ENCODE measurements at places on chromosomes 3 and 15.

DNA sequence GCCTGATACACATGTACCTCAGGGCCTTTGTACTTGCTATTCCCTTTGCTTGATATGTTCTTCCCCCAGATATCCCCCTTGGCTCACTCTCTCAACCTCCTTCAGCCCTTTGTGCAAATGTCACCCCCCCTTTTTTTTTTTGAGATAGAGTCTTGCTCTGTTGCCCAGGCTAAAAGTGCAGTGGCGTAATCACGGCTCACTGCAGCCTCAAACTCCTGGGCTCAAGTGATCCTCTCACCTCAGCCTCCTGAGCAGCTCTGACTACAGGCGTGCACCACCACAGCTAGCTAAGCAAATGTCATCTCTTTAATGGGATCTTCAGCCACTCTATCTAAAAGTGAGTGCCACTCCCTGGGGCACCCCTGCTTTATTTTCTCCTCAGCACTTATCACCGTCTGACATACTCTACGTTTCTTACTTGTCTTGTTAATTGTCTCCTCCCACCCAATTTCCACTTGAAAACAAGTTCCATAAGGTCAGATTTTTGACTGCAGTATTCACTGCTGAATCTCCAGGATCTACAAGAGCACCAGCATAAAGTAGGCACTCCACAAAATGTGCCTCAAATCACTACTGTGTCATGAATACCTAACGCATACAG is 14.6 kb downstream of the IP6K2 start:
- DNase-seq = no peak

GRCh38 chr3:70989174-70989573 is 594.4 kb downstream of the FOXP1 start:
- DNase-seq = no peak

GRCh38 chr3:57078635-57079473 is 18.4 kb downstream of the SPATA12 start:
- DNase-seq = no peak

DNA sequence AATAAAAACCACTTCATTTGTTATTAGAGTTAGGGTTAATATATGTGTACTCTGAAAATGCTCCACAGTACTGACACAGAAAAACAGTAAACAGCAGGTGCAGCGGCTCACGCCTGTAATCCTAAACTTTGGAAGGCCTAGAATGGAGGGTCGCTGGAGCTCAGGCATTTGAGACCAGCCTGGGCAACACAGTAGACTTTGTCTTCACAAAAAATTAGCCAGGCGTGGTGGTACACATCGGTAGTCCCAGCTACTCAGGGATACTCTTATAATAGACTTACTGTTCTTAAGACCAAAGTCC is 40.3 kb downstream of the UACA start:
- DNase-seq = no peak

- no peak for DNase-seq
Measured at GRCh38 chr15:75891895-75892294, 11.8 kb upstream of the FBXO22 start.

DNA sequence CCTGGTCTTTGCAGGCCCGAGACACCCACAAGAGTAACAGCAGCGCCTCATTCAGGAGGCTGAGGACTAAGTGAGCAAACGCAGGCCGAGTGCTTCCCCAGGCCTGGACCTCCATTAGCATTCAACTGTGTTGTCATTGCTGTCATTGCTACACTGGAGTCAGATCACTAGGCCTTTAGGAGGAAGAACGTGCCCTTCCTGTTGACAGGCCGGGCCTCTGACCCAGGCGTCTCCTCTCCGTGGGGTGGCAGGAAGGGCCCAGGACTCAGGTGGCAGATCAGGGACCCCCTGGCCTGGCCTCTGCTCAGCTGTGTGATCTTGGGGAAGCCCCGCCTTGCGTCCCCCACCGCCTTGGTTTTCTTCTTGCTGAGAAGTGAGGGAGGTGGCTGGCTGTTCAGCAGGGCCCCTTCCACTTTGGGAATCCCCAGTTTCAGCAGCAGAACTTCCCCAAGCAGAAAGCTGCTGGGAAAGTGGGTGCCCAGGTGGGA is 19.1 kb downstream of the ZDHHC19 start:
- DNase-seq = no peak

DNA sequence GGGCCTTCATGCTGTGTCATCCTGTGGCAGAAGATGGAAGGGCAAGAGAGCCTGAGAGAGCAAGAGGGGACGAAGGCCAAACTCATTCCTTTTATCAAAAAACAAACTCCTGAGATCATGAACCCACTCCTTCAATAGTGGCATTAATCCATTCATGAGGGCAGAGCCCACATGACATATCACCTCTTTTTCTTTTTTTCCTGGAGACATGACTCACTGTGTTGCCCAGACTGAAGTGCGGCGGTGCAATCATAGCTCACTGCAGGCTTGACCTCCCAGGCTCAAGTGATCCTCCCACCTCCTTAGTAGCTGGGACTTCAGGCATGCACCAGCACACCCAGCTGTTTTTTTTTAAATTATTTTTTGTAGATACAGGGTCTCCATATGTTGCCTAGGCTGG is 92.0 kb upstream of the RNU6-1 start:
- no peak for DNase-seq

DNA sequence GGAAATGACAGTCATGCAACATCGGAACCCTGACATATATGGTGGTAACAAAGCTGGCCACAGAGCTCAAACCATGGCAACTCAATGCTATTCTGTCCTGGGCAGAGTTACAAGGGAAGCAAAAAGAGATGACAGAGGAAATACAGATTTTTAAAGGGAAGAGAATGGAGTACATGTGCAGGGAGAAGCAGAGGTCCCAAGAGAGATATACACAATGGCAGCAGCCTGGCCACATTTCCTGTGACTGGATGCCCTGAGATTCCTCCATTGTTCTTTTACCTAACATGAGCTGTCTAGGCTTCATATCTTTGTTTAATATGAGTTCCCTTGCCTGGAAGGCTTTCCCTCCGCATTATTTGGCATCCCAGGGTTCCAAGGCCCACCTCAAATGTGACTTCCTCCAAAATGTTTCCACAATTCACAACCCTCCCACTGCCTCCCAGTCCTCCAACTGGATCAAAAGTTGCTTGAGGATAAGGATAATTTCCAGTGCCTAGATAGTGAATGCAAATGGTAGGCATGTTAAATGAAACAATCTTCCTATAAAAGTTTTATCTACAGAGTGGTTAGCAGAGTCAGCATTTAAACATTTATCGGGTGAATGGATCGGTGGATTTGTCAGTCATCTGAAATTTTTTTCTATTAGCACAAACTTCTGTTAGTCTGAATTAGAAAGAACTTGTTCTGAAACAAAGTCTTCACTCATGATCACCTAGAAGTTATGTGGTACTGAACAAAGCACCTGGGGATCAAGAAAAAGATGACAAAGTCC is 86.2 kb downstream of the DHX30 start:
- no peak for DNase-seq

DNA sequence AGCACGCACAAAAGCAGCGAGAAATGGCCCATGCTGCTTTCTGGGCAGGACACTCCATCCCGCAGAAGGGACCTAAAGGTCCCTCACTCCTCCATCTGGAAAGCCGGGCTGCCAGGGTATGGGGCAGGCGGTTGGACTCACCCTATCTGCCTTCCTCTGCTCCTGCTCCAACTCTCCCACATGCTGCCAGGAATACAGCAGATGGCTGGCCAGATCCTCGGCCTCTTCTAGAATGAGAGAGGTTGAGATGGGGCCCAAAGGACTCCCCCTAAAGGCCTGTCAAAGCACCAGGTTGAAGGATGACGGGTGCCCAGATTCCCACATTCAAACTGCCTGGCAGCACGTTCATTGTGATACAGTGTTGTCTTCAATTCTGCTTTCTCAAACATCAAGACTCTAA is 85.1 kb upstream of the C2CD4B start:
- DNase-seq = no peak

GRCh38 chr15:96462768-96463750 is 132.6 kb downstream of the NR2F2 start:
- DNase-seq = no peak

GRCh38 chr3:12179441-12179840 is 20.7 kb upstream of the TIMP4 start:
- DNase-seq = no peak

DNA sequence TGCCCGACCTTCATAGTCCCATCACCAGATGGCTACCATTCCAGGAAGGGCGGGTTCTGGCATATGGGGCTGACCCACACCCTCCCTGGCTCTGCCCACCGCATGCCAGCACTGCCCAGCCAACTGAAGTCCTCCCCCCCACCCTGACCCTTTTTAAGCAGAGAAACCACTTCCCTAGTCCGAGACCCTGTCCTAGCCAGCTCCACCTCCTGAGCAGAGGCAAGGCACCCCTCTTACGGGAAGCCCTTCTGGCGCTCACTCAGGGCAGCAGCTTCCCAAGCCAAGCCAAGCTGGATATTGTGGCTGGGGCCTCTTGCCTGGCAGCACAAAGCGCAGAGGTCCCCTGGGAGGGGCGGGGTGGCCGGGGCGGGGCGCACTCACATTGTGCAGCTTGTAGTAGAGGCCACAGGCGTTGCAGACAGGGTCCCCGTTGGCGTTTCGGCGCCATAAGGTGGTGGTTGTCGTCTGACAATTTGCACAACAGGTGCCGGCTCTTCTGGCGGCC is 11.5 kb downstream of the GATA2 start:
- DNase-seq = no peak

DNA sequence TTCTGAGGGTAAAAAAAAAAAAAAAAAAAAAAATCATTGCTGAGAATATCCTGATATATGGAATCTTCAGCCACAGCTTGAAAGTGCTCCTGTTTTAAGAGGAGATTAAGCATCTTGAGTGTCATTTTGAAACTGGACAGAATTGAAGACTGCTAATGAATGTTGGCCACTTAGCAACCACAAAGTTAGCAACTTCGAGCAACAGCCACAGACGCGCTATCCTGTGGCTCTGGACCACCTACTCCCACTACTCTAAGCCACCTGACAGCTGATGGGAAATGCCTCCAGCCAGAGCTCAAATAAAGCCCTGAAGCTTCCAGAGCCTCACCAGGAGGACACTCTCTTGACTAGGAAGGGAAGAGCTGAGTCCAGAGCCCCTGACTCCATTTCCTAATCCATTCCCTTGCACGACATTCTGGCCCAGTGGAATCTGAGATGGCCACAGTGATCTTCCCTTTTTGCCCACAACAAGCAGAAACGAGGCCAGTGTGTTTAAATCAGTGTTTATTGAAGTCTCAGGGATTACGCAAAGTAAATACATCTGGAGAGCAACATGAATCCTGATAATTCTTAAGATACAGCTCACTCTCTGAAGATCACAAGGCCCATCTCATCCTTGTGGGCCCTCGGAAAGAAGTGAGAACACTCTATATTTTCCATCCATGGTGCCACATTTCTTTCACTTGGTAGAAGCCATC is 58.6 kb downstream of the TMEM212 start:
- DNase-seq = no peak

- DNase-seq = no peak
Measured at GRCh38 chr3:99012051-99012450, 110.6 kb upstream of the DCBLD2 start.

DNA sequence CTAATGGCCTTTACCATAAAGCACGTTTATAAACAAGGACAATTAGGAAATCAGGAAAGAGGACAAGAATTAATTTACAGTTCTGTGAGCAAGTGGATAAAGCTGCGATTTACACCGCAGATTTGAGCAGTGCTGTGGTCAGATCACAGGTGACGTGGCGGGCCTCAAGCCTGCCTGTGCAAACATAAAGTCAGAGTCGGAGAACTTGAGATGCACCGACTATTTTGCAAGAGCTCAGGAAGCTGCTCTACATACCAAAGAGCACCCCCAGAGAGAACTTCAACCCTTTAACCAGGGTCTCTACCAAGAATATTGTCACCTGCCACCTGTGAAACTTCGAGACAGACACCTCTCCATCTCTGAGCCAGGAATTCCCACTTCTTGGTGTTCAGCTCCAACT is 35.7 kb downstream of the MECOM start:
- DNase-seq = no peak

- DNase-seq = no peak
Measured at GRCh38 chr3:5232570-5232969, 45.1 kb downstream of the EDEM1 start.

DNA sequence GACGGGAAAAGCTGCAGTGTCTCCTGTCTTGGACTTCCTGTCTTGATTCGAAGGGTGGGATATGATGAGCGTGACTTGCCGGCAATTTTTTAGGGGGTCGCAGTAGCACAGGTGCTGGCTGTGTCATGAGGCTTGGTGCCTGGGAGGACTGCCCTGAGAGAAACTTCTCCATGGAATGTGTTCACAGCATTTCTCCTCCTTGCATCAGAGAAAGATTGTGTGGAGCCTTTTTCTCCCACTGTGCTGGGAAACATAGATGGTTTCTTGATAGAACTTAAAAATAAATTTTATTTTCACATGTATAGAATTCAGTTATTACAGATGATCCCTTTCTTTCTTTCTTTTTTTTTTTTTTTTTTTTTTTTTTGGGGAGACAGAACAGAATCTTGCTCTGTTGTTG is 121.4 kb downstream of the KLHL25 start:
- DNase-seq = no peak

GRCh38 chr3:188262913-188263683 is 109.1 kb downstream of the LPP start:
- DNase-seq = no peak

GRCh38 chr15:96948981-96949380 is 618.5 kb downstream of the NR2F2 start:
- DNase-seq = no peak

GRCh38 chr3:167032267-167032876 is 347.7 kb downstream of the ZBBX start:
- DNase-seq = no peak

GRCh38 chr3:9398700-9399336 is 1.4 kb downstream of the SETD5 start:
- no peak for DNase-seq

DNA sequence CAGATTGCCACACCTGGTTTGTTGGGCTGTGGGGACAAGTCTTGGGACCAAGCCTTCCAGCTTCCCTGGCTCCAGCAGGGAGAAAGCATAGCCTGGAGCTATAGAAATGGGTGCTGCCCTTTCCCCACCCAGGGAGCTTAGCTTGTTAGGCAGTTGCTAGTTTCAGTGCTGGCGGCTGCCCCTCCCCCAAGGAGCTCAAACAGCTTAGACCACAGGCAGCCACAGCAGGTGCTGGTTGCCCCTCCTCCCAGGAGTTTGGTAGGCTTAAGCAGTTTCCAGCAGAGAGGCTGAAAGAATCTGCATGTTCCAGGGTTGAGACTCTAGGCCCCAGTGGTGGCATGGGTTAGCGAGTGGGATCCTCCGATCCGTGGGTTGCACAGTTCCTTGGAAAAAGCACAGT is 889.7 kb downstream of the IGSF11 start:
- no peak for DNase-seq

- no peak for DNase-seq
Measured at GRCh38 chr3:128463771-128464170, 2.9 kb downstream of the DNAJB8 start.

- DNase-seq = no peak
Measured at GRCh38 chr3:143146486-143147274, 27.1 kb downstream of the CHST2 start.

All from hematopoietic multipotent progenitor cell treated with erythropoietin and hydrocortisone succinate and interleukin-3 and kit ligand, for 17 days (in vitro differentiated cells).